ENCODE measurements at places on chromosomes 11 and 22. TPM values are rescaled to one million over a fixed set of nuclear protein-coding genes. Genes with fewer than 3 reads are reported as not detected.

GRCh38 chr11:129950101-129951091 lies 52.2 kb downstream of the PRDM10 start:
- H3K27me3 ChIP-seq: no peaks in the 10 kb centered on the region
- H3K4me3 ChIP-seq: no peak overlapping the region
- peak; percentile 60 for DNase-seq
- no peak overlapping the region for H3K27ac ChIP-seq

- H3K4me1 ChIP-seq: no peaks in the 10 kb centered on the region
- H3K36me3 ChIP-seq: no peaks in the 10 kb centered on the region
- H3K27ac ChIP-seq: no peak overlapping the region
- peaks cover 39% of the 10 kb centered on the region for H3K27me3 ChIP-seq
Observed at GRCh38 chr11:116502641-116503061, 270.1 kb downstream of the BUD13 start.

DNA sequence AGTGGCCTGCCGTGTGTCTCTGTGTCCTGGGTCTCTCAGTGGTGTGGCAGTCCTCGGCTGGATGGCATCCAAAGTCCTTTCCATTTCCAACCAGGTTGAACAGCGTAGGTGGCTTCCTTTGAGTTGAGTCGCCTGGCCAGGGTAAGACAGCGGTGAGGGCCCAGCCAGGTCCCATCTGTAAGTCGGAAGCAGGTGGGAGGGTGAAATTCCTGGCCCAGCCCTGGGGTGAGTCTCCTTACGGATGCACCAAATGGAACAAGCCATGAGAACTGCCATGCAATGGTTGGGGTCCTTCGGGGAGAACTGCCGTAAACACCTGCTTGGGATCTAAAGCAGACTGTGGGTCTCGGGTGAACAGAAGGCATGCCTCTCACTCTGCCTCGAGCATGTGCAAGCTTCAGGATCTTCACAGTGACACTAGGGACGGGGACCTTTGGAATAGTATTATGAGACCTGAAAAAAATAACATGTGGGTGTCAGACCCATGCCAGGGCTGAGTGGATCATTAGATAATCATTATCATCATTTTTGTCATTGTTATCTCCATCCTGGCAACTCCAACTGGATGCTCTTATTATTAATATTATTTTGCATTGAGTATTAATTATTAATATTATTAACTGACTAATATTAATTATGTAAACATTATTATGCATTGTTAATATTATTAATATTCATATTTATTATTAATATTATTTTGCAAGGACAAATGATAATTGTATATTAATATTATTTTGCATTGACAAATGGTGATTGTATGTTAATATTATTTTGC lies 57.7 kb upstream of the LINC01488 start:
- no peaks in the 10 kb centered on the region for H3K27me3 ChIP-seq
- no peaks in the 10 kb centered on the region for H3K36me3 ChIP-seq
- no peak for DNase-seq
- H3K4me3 ChIP-seq: no peak overlapping the region
- H3K27ac ChIP-seq: no peak overlapping the region

DNA sequence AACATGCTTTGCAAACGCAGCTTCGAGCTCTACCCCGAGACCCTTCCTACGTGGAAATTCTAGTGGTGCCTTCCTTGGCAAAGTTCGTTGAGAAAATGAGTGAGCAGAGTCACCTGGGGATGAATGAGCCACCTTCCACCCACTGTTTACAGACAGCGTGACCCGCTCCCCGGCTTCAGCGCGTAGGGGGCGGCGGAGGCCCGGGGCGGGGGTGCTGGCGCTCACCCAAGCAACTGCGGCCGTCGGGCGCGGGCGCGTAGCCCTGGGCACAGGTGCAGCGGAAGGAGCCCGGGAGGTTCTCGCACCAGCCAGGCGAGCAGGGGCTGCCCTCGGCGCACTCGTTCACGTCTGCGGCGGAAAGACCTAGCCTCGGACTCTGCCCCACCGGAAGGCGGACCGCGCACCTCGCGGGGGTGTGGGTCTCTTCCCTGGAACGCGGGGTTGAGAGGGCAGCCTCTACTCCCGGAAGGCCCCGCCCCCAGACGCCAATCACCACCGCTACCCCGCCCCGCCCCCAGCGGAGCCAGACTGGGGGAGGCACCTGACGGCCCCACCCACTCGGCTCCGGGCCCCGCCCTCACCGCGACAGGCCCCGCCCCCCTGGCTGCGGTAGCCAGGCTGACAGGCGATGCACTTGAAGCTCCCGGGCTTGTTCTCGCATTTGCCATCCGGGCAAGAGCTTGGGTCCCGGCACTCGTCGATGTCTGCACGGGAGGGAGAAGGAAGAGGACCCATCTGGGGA lies 11.8 kb downstream of the LTBP3 start:
- H3K4me1 ChIP-seq: peaks cover 1% of the 10 kb centered on the region
- no peak overlapping the region for H3K27ac ChIP-seq
- H3K4me3 ChIP-seq: no peak overlapping the region

- H3K27ac ChIP-seq: no peak overlapping the region
- H3K4me1 ChIP-seq: no peaks in the 10 kb centered on the region
- H3K36me3 ChIP-seq: peaks cover 12% of the 10 kb centered on the region
- no peaks in the 10 kb centered on the region for H3K27me3 ChIP-seq
- no peak for DNase-seq
Observed at GRCh38 chr22:20937031-20937793, 20.0 kb downstream of the CRKL start.

- peaks cover 9% of the 10 kb centered on the region for H3K27me3 ChIP-seq
- peaks cover 20% of the 10 kb centered on the region for H3K4me1 ChIP-seq
- no peaks in the 10 kb centered on the region for H3K36me3 ChIP-seq
- no peak overlapping the region for H3K4me3 ChIP-seq
Observed at GRCh38 chr11:68872216-68873003, 30.7 kb upstream of the CPT1A start.

DNA sequence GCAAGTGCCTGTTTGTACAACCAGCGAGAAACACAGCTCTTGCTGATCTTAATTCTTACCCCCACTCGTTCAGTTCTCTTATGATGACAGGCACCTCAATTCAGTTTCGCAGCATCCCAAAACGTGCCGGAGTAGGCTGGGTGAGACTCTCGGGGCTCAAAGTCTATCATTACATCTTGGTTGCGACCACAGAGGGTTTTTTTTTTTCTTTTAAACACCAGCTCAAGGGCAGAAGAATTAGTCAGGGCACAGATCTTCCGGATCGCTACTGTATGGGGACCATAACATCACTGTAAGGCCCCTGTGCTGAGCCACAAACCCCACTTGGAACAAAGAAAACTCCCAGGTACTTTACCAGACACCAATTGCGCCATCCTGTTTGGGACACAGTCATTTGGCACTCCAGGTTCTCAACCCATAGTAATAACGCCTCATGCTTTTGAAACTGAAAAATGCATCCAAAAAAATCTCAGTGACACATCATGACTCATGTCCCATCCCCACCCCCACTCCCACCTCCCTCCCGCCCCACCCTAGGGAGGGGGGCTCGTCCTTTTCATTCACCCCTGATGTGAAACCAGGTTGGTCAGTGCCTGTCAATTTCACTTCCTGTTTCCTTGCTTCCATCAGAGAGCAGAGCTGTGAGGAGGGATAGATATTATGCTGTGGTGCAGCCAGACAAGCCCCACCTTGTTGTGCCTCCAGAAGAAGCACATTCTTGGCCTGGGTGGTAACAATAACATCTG lies 41.0 kb upstream of the CD5 start:
- H3K36me3 ChIP-seq: no peaks in the 10 kb centered on the region
- H3K27me3 ChIP-seq: no peaks in the 10 kb centered on the region
- peaks cover 9% of the 10 kb centered on the region for H3K4me1 ChIP-seq
- H3K4me3 ChIP-seq: no peak overlapping the region
- H3K27ac ChIP-seq: no peak overlapping the region

DNA sequence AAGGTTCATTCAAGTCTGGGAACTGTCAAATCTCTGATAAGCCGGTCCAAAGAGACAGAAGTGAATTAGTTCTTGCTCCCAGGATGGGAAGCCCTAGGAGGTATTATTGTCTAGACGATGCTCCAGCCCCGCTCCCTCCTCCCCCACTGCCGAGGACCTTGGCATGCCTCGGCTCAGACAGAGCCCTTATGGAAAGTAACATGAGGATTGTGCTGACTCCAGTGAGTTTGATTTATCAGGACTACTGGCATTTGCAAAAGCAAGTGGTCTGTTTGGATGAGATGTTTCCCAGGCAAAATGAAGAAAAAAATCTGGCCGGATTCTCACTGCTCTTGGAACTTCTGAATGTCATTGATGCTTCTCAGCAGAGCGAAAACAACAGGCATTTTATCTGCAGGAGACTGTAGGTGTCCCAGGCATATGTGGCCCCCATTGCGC lies 341.0 kb downstream of the ETS1 start:
- H3K27ac ChIP-seq: no peak overlapping the region
- no peak overlapping the region for H3K4me3 ChIP-seq
- H3K4me1 ChIP-seq: no peaks in the 10 kb centered on the region
- no peaks in the 10 kb centered on the region for H3K27me3 ChIP-seq

GRCh38 chr11:125262830-125263218 lies 98.3 kb downstream of the PKNOX2 start:
- peaks cover 31% of the 10 kb centered on the region for H3K4me1 ChIP-seq
- no peaks in the 10 kb centered on the region for H3K36me3 ChIP-seq
- no peaks in the 10 kb centered on the region for H3K27me3 ChIP-seq

DNA sequence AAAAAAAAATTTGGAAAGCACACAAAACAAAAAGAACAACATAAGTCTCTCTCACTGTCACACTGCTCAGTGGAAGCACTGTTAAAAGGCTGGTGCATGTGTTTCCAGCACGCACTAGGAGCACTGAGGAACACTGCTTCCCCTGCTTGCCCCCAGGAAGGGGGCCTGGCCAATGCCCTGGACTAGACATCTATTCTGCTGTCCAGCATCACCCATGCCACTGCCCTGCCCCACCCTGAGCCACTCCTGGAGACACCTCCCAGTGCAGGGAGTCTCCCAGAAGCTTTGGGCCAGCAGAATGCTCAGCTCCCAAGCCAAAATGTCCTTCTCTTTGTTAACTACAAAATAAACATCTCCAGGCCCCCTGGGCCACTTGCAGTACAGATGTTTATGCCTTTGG lies 49.7 kb upstream of the EMID1 start:
- no peaks in the 10 kb centered on the region for H3K27me3 ChIP-seq
- no peak overlapping the region for H3K4me3 ChIP-seq
- DNase-seq: no peak
- H3K4me1 ChIP-seq: no peaks in the 10 kb centered on the region

DNA sequence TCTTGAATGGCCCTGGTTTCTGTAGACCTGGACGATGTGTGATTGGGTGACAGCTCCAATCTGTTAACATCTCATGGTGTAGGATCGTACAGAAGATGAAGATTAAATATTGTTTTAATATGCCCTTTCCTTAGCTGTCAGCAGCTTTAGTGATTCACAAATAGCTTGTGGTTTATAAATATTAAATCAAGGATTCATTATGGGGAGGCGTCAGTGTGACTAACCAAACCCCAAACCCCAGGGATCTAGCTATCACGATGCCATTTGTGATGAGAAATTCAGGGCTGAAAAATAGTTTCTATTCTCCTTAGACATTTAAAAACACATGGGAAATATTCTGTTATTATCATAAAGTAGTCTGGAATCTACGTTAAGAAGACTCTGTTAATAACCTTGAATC lies 73.4 kb downstream of the NCAM1 start:
- no peaks in the 10 kb centered on the region for H3K27me3 ChIP-seq
- peak; percentile 26 for DNase-seq
- H3K4me3 ChIP-seq: no peak overlapping the region
- H3K4me1 ChIP-seq: no peaks in the 10 kb centered on the region
- no peaks in the 10 kb centered on the region for H3K36me3 ChIP-seq

- H3K27me3 ChIP-seq: no peaks in the 10 kb centered on the region
- H3K4me3 ChIP-seq: no peak overlapping the region
- no peak overlapping the region for H3K27ac ChIP-seq
- no peaks in the 10 kb centered on the region for H3K36me3 ChIP-seq
Observed at GRCh38 chr11:108891909-108892511, 227.1 kb downstream of the DDX10 start.

The NLRP6 gene
- not detected for total RNA-seq

The THY1 gene
- total RNA-seq: 129 TPM

The SEC14L6 gene
- total RNA-seq: 0.16 TPM

The FIBP gene
- total RNA-seq: 67.4 TPM

The TMPRSS5 gene
- total RNA-seq: 0.38 TPM

Measured in astrocyte (in vitro differentiated cells and primary cell).